GM12878 (cell line): ENCODE measurements at places on chromosomes 16 and 17. TPM values are rescaled to one million over a fixed set of nuclear protein-coding genes. Genes with fewer than 3 reads are reported as not detected.

- no peak for DNase-seq
Measured at GRCh38 chr16:89338863-89339262, 121.4 kb downstream of the ZNF778 start.

DNA sequence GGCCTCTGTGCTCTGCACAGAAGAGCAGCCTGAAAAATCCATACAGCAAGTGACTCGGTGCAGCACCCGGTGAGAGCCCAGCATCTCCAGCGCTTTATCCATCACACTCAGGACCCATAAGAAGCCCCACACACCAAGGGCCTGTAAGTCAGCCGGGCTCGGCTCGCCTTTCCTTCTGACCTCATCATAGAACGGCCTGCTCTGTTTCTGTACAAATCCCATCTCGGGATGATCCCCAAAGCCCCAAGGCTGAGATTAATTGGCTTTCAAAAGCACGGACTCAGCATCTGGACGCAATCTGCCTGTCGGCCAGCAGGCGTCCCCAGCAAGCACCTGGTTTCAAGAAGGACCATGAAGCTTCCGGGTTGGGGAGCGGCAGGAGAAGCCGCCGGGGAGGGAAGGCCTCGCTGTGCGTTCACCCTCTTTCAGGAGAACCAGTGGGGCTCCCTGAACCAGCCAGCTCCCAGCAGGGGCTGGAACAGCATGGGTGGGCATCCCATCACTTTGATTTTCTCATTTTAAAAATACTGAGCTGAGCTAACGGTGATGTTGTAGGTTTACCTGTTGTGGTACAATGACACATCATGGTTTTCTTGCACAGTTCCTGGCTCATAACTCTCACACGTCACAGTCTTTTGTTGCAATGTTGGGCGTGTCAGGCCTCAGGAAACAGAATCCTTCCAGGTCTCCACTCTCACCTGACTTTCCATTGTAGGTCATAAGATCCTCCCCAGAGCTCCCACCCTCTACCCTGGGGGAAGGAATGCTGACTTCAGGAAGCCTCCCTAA is 6.7 kb downstream of the CCDC57 start:
- no peak for DNase-seq

DNA sequence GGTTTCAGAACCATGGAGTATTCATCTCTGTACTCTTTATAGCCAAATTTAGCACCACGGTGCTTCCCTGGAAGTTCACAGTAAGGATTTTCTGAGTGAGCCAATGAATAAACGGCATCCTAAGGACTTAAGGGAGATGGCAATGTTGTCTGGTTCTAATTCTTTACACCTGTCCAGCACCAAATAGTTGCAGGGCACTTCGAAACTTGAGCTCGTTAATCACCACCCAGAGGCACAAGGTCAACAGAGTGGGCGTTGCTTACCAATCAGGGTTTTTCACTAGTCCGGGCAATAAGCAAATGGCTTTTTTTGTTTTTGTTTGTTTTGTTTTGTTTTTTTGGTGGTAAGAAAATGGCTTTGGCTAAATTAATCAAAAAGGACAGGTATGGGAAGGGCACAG is 28.2 kb upstream of the TMEM220 start:
- DNase-seq, result no peak

AURKB gene
- total RNA-seq, result 140 and 141 TPM in 2 replicates

UNC45B gene
- not detected in 2 replicates for total RNA-seq

MYO15A gene
- 0.13 and 0.56 TPM in 2 replicates for total RNA-seq

DNA sequence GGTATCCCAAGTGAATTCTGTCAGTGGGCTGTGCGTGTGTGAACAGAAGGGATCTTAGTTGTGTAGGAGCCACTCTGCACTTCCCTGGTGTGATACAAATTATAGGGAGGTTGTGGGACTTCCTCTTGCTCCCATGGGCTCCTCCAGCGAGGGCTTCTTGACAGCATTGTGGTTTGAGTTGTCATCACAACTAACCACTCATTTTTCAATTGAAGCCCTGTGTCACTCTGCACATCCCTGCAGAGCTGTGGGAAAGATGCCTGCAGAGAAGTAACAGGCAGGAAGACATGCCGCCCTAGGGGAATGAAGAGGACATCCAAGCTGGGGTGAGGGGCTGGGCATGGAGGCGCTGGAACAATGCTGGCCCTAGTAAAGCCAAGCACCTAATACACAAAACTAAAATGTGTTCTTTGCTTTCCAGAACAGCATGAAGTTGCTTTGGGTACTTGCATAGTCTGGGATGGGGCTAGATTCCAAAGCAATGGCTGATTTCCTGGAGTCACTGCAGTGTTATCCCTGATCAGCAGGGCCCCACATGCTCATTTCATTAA is 692.5 kb downstream of the TOX3 start:
- no peak for DNase-seq

GRCh38 chr16:87486713-87487247 is 6.0 kb downstream of the ZCCHC14 start:
- no peak for DNase-seq

TMEM92 gene
- total RNA-seq, result 0.21 and 0.27 TPM in 2 replicates

DNA sequence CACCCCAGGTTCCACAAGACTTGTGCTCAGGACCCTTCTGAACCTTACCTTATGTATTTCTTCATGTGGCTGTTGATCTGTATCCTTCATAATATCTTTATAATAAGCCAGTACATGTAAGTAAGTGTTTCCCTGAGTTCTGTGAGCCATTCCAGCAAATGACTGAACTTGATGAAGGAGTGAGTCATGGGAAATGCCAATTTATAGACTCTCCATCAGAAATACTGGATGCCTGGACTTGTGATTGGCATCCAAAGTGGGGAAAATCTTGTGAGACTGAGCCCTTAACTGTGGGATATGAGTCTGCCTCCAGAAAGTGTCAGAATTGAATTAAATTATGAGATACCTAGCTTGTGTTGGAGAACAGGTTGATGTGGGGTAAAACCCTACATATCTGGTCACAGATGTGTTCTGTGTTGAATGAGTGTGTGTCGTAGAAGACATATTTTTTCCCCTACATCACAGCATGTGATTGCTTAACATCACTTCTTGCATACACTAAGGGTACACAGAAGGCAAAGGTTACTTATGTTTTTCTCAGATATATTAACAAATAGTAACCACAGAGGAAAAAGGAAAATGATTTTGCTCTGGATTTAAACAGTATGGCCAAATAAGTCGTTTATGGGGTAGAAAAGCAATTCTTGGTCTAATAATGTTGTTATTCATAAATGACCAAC is 70.2 kb upstream of the NETO2 start:
- DNase-seq, result no peak

PMP22 gene
- 0.35 and 0.59 TPM in 2 replicates for total RNA-seq

DNA sequence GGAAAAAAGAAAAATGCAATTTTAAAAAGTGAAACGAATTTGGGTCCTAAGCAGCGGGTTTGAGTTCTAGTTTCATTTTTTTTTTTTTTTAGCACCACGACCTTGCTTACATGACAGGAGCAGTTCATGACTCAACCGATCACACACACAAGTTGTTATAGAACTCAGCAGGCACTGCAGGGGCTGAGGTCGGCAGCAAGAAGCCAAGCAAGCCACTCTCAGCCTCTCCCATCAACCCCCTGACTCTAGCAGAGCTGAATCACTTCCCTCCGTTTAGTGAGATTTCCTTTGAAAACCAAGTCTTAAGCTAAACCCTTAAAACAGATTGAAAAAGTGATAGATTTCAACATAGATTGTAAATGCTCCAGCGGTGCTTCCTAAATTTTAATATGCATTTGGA is 520.8 kb downstream of the HAPSTR1 start:
- DNase-seq, result no peak

GRCh38 chr16:19393226-19394111 is 24.2 kb upstream of the TMC5 start:
- DNase-seq, result no peak

DNA sequence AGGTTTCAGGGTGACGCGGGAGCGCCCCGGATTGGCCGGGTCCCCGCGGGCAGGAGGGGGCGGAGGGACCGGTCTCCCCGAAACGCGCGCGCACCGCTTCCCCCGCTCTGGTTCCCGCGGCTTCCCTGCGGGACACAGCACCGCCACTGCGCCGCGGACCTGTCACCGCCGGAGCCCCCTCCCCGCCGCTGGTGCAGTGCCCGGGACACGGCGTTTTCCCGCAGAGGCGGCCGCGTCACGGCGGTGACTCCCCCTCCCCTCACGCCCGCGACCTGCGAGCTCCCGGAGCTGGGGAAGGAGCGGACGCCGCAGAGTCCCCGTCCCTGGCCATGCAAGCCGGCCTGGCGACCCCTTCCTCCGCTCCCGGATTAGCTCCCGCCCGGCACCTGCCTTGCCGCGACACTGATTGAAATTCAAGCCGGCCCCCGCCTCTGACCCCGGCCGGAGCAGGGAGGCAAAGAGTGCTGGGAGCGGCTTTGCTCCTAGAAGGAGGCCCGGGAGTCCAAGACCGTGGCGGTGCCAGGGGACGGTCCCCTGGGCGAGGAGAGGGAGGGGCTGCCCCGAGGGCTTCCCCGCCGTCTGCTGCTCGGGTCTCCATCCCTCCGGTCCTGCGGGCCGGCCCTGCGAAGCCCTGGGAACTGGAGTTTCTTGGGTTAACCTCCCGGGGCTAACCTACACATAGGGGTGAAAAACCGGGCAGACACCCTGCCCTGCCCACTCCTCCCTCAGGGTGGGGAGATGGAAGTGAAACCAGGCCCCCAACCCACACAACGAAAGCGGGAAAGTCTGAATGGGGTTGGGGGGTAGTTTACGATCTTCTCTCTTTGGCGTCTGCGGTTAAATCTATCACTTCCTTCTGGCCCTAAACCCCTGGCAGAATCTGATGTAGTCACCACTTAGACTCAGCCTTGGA is 1.0 kb downstream of the RHBDL3 start:
- DNase-seq, result no peak
